GM23248 (cell line): ENCODE measurements at places on chromosomes 11 and 22. TPM values are rescaled to one million over a fixed set of nuclear protein-coding genes. Genes with fewer than 3 reads are reported as not detected.

DNA sequence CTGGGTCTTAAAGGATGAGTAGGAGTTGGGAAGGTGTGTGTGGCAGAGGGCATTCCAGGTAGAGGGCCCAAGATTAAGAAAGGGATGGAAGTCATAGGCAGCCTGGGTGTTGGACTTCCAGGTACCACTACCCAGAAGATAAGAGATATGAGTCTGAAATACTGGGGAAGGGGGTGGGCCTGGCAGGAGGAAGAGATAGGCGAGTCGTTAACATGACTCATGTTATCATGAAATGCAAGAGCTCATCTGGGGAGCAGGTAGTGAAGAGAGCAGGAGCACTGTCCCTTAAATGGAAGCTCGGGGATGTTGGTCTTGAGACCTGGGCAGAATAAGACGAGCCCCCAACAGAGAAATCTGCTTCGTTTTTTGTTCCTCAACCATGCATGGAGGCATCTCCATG is 10.2 kb downstream of the ZC3H7B start:
- no peak for DNase-seq

The ADAMTS8 gene
- polyA plus RNA-seq, result 0.09 and 0.10 TPM in 2 replicates

DNA sequence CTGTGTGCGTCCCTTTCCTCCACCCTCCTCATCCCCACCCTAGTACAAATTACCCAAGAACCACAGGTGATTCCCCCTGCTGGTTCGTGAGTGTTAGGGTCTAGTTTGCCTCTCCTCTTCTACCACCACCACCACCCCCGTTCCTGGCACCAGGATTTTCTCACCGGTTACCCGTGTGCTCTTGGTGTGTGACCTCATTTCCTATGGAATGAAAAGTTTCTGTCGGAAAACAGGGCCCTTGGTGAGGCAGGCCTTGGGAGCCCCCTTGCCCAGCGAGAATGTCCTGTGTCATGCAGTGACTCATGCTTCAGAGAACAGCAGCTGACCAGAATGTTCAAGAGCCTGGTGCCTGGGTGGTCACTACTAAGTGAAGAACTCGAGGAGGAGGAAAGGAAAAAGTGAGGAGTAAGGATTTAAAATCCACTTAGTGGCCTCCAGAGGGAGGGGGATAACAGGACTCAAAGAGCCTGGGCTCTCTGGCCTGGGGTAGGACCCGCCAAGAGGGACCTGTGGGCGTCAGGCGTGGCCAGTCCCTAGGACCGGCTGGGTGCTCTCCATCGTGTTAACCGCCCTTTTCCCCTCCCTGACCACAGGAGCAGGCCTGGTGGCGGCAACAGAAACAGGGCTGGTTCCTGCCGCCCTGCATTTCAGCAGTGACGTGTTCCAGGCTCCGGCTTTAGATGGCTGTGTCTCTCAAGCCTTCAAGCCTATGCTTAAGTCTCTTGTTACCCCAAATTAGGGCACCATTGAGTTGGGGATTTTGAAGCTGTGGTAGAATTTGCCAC is 30.2 kb downstream of the C22orf31 start:
- DNase-seq, result peak; percentile 97

DNA sequence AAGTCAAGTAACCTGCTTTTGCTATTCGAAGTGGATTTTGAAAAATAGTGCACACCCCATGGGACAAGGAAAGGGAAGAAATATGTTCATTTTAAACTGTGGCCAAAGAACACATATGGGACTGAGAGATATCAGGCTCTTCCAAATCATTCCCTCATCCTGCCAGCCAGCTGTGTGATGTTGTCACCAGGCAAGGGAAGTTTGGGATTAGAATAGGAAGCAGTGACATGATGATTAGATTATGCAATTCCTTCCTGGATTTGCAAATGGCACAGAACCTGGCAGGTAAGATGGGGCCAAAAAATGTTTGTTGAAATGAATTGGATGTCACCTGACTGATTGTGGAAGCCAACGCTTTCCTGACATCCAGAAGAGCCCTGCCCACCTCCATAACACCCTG is 4.9 kb upstream of the SCN3B start:
- DNase-seq, result no peak

GRCh38 chr11:126636911-126637794 is 281.7 kb downstream of the ST3GAL4 start:
- DNase-seq, result peak; percentile 93

The TIMM10 gene
- polyA plus RNA-seq, result 73.4 and 78.3 TPM in 2 replicates

GRCh38 chr11:67006029-67006884 is 16.7 kb upstream of the SYT12 start:
- DNase-seq, result peak; percentile 27

DNA sequence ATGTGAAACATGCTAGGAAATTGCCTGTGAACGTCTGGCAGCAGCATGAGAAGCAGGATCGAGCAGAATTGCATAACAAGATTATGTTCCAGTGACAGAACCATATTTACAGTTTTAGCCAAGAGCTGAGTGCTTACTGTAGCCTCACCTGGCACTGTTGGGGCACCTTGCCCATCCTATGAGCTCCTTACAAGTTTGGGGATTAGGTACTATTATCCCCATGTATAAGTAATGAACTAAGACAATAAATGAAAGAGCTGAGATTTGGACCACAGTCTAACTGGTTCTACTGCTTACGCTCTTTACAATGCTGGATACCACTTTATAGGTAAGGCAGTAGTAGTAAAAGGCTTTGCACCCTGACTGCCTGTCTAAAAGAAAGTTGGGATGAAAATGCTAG is 17.1 kb upstream of the PATE1 start:
- no peak for DNase-seq

The SHISA8 gene
- polyA plus RNA-seq, result not detected in 2 replicates

The SMIM35 gene
- polyA plus RNA-seq, result not detected in 2 replicates

DNA sequence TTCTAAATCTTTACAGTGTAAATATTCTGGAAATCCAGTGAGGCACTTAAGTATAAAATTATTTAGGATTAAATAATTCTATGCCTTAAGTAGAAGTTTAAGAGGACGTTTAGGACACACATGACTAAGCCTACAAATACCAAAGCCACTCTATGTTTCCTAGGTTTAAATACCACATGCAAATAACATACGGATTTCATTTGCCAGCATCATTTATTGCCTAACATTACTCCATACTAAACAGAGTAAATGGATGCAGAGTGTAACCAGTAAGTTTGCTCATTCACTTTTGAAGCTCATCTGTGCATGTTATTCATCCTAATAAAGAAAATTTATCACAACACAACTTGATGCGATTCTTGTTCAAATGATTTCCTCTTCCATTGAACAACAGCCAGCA is 4.1 kb downstream of the BDNF start:
- peak; percentile 56 for DNase-seq

The ACER3 gene
- polyA plus RNA-seq, result 9.1 and 12.0 TPM in 2 replicates

GRCh38 chr22:50299785-50300619 is 7.4 kb downstream of the PLXNB2 start:
- DNase-seq, result peak; percentile 43

- DNase-seq, result no peak
These were observed 1.2 kb downstream of the FOLR3 start for GRCh38 chr11:72136684-72137262.

GRCh38 chr11:65915101-65915820 is 3.6 kb downstream of the C11orf68 start:
- peak; percentile 55 for DNase-seq

The CCDC88B gene
- 2.6 and 3.1 TPM in 2 replicates for polyA plus RNA-seq

DNA sequence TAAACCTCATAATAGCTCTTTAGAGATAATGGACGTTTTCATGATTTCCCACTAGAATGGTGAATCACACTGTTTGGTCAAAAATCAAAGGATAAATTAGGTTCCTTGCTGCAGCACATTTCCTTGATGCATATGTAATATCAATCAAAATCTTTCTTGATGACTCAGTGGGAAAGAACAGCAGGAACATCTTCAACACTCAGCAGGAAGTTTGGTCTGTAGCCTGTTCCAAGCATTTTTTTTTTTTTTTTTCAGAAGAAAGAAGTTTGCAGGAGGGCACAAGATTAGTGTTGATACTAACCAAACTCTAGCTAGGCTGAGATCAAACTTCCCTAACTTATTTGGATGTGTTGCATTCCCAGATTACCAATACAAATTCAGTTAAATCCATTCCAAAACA is 1529.8 kb downstream of the FAM181B start:
- DNase-seq, result no peak

The KCNE3 gene
- polyA plus RNA-seq, result 0.24 and 0.38 TPM in 2 replicates

DNA sequence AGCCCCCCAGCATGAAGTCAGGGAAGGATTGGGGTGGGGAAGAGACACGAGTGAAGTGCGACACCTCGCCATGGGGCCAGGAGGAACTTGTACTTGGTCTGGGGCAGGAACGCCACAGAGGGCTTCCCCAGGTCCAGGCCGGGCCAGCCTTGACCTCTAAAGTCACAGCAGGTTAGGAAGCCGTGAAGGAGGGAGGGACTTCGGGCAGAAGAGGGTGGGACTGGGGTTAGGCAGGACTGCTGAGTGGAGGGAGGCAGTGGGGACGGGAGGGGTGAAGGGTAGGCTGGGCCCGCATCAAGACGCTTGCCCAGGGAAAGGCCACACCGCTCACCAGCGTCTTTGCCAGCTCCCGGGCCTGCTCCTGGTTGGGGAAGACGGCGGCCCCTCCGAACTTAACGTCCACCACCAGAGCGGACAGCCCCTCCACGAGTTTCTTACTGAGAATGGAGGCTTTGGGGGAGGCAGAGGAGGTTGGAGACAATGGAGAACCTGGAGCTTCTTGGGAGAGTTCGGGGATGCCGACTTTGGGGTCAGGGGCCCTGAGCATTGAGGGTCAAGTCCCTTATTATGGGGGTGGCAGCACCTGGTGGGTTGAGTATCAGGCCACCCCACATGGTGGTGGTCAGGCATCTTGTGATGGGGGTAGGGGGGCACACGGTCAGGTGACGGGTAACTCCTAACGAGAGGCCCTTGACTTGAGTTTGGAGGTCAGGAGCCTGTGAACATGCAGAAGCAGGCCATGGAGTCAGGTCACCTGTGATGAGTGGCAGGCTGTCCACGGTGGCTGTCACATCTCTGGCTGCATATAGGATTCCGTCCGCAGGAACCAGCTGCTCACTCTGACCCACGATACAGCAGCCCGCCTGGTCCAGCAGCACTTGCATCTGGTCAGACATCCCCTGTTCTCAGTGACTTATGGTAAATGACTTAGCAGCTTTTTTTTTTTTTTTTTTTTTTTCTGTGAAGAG is 1.7 kb upstream of the SCO2 start:
- no peak for DNase-seq

GRCh38 chr22:46974631-46975585 is 212.5 kb downstream of the TBC1D22A start:
- no peak for DNase-seq

The OR52K1 gene
- polyA plus RNA-seq, result not detected in 2 replicates

- DNase-seq, result no peak
These were observed 164.2 kb downstream of the NTM start for GRCh38 chr11:131534611-131535010.

- DNase-seq, result peak; percentile 77
These were observed 21.9 kb downstream of the ZMAT5 start for GRCh38 chr22:29744902-29745301.

GRCh38 chr11:69374110-69374945 is 80.4 kb downstream of the MYEOV start:
- no peak for DNase-seq

GRCh38 chr22:20976291-20976877 is 5.7 kb upstream of the LZTR1 start:
- no peak for DNase-seq

DNA sequence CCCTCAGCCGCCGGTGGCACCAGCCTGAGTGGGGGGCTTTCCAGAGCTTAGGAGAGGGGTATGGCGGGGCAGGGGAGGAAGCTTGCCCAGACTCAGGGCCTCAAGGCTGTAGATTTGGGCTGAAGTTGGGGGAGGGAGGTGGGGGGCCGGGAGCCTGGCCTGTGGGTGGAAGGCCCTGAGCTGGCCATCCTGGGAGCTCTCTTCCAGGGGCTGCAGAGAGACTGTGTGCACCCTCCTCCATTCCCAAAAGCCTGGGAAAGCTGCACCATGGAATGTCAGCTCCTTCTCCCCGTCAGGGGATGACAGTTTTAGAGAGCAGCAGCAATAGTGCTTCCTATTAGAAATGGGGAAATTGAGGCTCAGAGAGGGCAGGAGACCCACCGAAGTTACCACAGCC is 1.0 kb downstream of the SYT12 start:
- no peak for DNase-seq

DNA sequence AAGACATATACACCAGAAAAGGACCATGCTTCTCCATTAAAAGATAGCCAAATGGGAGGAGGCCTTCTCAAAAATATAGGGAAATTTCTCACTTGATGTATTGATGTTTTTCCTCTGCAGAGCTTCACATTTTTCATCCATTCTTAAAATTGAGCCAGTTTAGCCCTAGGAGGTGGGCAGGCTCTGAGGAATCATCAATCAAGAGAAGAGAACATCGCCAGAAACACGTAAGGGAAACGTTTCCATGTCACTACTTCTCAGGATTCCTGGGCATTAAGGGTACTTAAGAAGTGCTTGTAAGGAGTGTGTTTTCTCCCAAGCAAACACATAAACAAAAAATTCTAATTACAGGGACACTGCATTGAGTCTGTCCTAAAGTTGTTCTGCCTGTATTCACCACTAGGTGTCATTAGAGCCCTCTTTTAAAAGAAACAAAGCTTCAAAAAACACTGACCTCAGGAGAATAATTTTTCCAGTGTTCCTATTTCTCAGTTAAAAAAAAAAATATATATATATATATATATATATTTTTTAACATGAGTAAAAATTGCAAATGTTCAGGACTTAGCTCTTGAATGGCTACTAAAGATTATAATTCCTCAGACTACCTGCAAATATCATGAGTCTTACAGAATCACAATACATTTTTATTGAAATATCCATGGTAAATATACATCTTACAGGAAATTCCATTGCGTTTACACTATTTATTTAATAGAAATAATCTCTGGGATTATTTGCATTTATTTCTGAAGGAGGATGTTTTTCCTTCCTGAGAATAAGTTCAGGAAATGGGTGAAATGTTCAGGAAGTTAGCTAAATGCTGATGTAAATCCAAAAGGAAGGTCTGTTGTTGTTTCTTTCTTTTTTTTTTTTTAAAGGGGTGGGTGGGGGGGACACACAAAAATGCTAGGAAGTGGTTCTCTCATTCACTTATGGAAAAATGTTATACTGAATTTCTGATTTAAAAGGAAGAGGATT is 16.0 kb downstream of the FZD4 start:
- DNase-seq, result peak; percentile 77

The RBM4B gene
- 23.2 and 23.4 TPM in 2 replicates for polyA plus RNA-seq

DNA sequence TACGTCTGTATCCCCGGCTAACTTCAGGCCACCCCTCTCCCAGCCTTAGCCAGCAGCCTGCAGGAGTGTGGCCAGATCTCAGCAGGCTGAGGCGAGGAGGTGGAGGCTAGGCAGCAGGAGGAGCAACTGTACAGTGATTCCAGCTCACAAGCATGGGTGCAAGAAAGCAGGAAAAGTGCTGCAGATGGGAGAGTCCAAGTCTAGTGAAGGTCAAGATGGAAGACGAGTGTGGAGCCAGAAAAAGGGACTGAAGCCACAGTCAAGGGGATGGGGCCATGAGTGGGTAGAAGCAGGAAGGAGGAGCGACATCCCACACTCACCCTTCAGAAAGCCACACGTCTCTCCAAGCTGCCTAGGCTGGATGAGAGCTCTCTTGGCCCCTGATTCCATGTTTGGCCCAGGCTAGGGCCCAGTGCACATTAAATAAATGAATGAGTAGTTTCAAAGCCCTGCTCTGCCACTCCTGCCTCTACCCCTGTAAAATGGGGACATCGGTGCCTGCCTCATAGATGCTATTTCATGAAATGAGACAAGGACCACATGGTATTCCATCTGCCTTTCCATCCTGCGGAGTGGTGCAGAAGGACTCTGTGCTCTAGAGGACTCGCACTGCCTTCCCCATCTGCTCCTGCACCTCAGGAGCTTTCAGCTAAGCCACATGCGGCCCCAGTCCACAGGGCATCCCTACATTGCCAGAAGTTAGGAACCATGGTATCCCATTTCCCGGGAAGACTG is 2.9 kb downstream of the YDJC start:
- no peak for DNase-seq

The CD82 gene
- polyA plus RNA-seq, result 6.0 and 8.6 TPM in 2 replicates

The PPFIA1 gene
- polyA plus RNA-seq, result 19.9 and 22.8 TPM in 2 replicates

GRCh38 chr22:45818424-45819085 is 146.9 kb downstream of the ATXN10 start:
- no peak for DNase-seq
